ENCODE measurements at places on chromosomes 7 and 10.

GRCh38 chr10:27536437-27536836, 32.3 kb downstream of the RAB18 start:
- no peak for DNase-seq

DNA sequence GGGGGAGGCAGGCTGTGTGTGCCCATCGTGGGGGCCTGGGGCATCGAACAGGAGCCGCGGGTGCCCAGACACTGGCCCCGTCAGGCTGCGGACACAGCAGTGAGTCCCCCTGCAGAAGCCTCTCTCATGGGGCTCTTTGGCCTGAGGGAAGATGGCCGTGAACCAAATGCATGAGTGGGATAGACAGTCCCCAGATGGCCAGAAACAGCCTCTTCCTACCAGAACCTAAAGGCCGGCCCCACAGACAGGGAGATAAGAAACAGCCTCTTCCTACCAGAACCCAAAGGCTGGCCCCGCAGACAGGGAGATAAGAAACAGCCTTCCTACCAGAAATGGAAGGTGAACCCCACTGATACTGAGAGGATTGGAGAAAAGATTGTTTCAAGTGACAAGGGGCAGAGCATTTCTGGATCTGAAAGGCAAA, 16.6 kb downstream of the IDI2 start:
- DNase-seq, result no peak

- DNase-seq, result peak; percentile 31
Measured at GRCh38 chr10:62047960-62048383, 146.5 kb downstream of the ARID5B start.

GRCh38 chr7:69781412-69781846, 183.2 kb downstream of the AUTS2 start:
- no peak for DNase-seq

- no peak for DNase-seq
Measured at GRCh38 chr7:6476596-6477317, 29.0 kb upstream of the DAGLB start.

DNA sequence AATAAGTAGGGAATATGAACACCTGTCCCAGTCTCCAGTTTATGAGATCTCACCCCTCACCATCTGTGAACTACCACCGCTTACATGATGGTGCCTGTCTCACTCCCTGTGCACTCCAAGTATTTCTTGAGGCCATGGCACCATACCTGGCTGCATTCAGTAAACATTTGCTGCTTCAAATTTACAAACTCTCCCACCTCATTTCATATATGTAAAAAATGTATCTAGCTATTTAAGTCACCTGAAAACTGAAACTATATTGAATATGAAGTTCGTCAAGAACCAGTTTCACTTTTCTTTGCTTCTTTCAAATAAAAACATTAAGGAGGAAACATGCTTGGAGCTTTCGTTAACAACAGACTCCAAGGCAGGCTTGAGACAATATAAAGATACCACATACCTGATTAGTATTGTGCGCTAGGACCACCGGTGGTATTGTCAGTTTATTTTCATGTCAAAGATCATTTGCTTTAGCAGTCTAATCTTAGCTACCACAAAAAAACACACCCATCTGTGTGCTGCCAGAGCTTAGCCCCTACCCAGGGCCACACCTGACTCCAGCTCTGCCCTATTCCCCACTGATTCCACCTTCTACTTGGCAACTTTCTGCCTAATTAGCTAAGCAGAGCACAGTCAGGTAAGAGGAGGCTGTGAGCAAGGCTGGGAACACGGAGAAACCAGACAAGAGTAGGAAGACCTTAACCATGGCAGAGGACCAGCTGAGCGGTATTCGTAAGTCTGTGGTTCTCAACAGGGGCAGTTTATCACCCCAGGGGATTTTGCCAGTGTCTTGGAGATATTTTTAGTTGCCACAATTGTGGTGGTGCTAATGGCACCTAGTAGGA, 92.0 kb downstream of the ZFAND4 start:
- DNase-seq, result no peak

- DNase-seq, result no peak
Measured at GRCh38 chr7:155383756-155384491, 74.0 kb upstream of the EN2 start.

DNA sequence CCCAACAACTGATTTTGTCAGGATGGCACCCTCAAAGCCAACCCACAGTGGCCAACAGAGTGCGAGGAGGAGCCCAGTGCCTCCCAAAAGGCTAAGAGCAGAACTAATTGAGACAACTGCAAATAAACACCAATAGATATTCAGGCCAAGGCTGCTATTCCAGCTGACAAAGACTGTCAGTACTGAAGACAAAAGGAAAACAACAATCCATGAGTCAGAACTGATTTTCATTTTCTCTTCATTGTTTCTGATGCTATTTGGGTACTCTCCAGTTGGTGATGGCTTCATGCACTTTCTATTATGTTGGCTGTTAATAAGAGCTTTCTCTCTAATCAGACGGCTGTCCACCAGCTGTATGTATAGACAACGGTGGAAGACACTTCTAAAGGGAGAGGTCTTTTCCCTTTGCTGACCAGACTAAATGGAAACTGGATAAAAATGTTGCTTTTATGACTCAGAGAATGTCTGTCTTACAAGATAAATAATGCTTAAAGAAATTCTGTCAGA, 515.9 kb downstream of the PARD3 start:
- DNase-seq, result peak; percentile 49

GRCh38 chr7:32047801-32048200, 22.4 kb downstream of the PDE1C start:
- no peak for DNase-seq

GRCh38 chr10:22341190-22341925, 3.9 kb upstream of the SPAG6 start:
- DNase-seq, result peak; percentile 83

GRCh38 chr7:47677664-47678063, 95.8 kb upstream of the TNS3 start:
- peak; percentile 30 for DNase-seq

DNA sequence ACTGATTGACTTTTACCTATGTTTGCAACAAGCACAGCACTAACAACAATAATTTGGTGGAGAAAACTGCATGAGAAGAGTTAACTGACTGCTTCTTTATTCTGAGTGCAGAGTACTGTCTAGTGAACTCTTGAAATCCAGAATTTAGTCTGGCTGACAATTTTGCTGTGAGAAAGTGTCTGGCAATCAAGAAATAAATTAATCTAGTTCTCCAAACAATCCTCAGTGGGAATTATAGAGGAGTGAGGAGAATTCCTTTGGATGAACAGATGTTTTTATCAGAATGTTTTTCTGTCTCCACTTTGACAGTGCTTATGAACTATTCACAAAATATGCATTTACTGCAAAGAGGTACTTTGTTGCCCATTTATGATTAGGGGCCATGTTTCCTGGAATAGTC, 694.9 kb upstream of the LRRN3 start:
- no peak for DNase-seq

- no peak for DNase-seq
Measured at GRCh38 chr10:128365156-128365725, 239.0 kb upstream of the MKI67 start.

DNA sequence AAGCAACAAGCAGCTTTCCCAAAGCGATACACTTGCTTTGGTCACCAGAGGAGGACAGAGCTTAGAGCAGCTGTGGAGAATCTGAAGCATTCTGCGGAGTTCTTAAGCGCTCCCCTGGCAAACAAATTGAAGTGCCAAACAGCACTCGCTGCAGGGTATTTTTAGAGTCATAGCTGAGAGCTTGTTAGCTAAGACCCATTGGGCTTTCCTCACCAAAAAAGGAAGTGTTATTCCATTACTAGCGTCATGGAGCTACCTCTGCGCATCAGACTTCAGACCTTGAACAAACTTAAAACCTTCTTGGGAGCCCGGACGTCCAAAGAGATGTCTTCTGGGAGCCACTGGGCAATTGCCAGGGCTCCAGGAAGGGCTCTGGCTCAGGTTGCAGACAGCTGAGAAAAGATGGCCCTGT, 23.2 kb upstream of the BMPR1A start:
- peak; percentile 22 for DNase-seq

GRCh38 chr10:106312087-106312486, 852.4 kb downstream of the SORCS1 start:
- no peak for DNase-seq

Data from eye (tissue), 1 donor.